H9 (cell line): ENCODE measurements at places on chromosomes 6 and 20. TPM values are rescaled to one million over a fixed set of nuclear protein-coding genes. Genes with fewer than 3 reads are reported as not detected.

DNA sequence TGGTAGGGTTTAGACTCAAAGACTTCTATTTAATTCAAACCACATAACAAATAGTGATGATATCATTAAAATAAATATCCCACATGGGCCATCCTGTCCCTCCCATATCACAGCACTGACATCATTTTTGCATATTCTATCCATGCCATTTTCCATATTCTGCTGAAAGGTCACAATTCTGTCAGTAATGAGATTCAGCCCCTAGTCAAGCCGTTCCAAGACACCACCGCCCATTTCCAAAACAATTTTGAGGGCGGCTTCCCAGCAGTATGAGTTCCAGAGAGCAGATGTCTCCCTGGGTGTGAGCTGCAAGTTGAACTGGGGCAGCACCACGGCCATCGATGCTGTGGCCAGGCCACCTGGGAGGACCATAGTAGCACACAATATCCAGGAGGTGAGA lies 65.1 kb upstream of the PLEKHG1 start:
- no peak for DNase-seq

- no peak for DNase-seq
Measured at GRCh38 chr20:40778894-40779496, 90.0 kb upstream of the MAFB start.

CDH26 gene
- total RNA-seq = 0.79 and 0.97 TPM in 2 replicates

GRCh38 chr20:62563561-62563960 lies 78.7 kb upstream of the SLCO4A1 start:
- no peak for DNase-seq

CST7 gene
- total RNA-seq = not detected in 2 replicates

DNA sequence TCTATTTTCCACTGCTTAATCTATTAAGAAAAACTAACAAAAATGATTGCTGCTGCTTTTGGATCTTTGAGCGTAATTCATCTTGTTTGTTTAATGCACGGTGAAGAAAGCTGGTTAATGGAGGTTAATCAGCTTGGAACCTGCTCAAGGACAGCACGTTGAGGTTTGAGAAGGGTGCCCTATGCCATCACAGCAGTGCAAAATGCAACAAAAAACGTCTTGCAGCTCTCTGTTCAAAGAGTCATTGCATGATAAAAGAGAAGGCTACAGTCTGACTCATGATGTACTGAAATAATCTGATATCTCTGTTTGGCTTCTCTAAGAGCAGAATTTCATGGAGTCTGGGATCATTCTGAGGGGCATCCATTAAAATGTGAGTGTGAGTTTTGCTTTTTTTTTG lies 80.6 kb upstream of the PREP start:
- no peak for DNase-seq

GRCh38 chr20:36506253-36506652 lies 35.1 kb upstream of the MYL9 start:
- DNase-seq = no peak

- peak; percentile 56 for DNase-seq
Measured at GRCh38 chr20:62792940-62793756, 3.1 kb upstream of the MRGBP start.

DNA sequence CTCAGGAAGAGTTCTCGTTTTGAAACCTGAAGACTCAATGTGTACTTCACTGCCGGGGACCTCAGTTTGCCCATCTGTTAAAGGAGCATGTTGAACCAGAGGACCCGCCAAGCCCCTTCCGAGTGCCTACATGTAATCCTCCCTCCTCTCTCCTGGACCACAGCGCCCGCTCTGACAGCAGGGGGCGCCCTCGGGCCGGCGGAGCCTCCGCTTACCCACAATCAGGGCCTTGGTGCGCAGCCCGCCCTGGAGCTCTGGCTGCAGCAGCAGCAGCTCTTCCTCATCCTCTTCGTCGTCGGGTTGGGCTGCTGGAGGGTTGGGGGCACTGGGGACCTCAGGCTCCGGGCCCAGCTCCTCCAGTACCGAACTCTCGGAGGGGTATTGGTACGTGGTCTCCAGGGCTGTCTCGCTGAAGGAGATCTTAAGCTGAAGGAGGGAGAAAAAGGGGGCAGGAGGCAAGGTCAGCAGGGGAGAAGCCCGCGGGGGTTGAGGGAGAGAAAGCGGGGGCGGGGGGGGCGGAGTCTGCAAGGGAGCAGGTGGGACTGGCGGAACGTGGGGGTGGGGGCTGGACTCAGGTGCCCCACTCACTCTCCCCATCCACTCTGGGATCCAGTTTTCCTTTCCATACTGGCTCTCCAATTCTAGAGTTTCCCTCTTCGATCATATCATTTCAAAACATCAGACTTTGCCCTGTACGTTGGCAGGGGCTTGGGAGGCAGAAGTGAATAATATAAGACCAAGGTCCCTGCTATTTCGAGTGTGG lies 6.3 kb upstream of the DHX16 start:
- peak; percentile 89 for DNase-seq

GRCh38 chr6:89295981-89296380 lies 19.1 kb downstream of the GABRR2 start:
- DNase-seq = no peak

DNA sequence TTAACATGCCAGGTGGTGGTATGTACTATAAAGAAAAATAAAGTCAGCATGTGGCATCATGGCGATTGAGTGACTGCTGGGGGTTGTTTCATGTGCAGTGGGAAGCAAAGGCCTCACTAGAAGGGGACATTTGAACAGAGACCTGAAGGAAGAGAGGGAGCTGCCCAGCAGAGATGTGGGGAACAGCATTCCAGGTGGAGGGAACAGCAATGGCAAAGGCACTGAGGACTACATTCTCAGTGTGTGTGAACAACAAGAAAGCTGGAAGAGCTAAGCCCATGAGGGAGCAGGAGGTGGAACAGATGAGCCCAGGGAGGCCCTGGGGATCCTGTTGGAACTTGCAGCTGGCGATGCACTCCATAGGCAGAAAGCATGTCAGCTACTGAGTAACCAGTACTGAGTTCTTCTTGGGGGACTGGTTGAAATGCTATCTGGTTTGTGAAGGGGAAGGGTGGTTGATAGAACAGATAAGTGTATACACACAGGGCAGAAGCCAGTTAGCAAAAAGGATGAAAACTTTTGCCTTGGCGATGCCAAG lies 29.2 kb downstream of the NOX3 start:
- DNase-seq = no peak

SLCO4A1 gene
- 8.4 and 9.4 TPM in 2 replicates for total RNA-seq

- DNase-seq = no peak
Measured at GRCh38 chr6:123007885-123008284, 11.8 kb downstream of the CLVS2 start.

- no peak for DNase-seq
Measured at GRCh38 chr6:105967917-105968602, 118.1 kb upstream of the PRDM1 start.

GRCh38 chr20:52993076-52993475 lies 20.9 kb downstream of the TSHZ2 start:
- no peak for DNase-seq

- peak; percentile 27 for DNase-seq
Measured at GRCh38 chr6:91786474-91787184, 1199.8 kb upstream of the MAP3K7 start.

SAMD5 gene
- total RNA-seq = 0.04 and 0.29 TPM in 2 replicates

DNA sequence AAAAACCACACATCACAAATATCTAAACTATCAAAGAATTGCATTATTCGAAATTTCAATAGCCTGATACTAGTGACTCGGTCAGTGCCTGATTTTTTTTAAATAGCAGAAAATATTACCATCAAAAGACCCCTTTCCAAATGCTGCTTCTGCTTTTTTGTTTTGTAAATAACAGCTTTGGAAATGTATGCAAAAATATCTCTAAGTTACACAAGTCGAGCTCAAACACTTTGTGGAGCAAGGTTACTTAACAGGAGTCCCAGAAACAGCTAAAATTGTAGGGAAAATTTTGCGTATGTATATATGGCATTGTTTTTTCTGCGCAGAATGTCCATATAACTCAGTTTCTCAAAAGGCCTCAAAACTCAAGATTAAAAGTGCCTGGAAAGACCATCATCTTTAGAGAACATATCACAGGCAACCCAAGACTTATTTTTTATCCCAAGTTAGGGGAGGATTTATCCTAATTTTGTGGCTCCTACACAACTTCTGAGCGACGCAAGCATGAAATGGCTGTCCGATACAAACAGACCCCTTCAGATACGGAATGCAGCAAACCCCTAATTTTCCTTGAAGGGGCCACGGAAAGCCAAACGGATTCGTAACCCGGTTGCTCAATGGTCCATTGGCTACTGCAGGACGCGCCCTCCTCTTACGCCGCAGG lies 1.3 kb downstream of the CEP85L start:
- no peak for DNase-seq

GPR6 gene
- total RNA-seq = 0.20 TPM in 1 of 2 replicates, not detected in the other

DNA sequence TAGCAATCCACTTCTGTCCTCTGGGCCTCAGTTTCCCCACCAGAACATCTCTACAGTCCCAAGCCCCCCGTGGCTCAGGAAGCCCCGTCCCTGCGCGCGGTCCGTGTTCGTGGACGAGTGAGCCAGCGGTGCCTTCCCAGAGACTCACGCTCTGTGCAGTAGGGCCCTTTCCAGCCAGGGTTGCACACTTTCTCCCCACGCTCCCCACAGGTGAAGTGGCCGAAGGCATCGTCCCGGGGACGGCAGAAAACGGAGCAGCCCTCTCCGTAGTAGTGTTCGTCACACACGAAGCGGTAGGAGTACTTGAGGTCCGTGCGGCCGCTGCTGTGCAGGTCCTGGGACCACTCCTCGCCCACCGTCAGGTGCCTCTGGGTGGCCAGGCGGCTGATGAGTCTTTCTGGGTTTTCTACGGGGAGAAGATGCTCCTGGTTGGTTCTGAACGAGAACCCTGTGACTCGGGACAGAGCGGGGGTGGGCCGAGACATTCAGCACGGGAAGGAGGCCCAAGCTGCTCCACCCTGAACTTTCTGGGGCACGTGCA lies 2.7 kb downstream of the DLL1 start:
- no peak for DNase-seq

GRCh38 chr6:144657691-144658090 lies 372.6 kb downstream of the UTRN start:
- peak; percentile 56 for DNase-seq

CAP2 gene
- 11.5 and 11.9 TPM in 2 replicates for total RNA-seq

- DNase-seq = no peak
Measured at GRCh38 chr20:40636486-40636885, 52.5 kb downstream of the MAFB start.

LKAAEAR1 gene
- total RNA-seq = 0.39 TPM in 1 of 2 replicates, not detected in the other

DNA sequence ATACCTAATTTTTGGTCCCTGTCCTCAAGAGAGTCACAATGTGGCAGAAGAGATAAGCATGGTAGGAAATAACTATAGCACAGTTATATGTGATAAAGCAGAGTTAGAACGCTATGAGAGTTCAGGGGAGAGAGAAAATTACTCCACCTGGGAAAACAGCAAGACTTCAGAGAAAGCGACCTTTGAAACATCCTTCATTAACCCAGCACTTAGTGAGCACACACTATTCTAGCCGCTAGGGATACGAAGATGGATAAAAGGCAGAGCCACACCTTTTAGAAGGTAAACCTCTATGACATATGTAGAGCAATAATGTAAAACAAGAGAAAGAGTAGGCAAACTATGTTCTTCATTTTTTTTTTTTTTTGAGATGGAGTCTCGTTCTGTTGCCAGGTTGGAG lies 264.3 kb downstream of the PTPRK start:
- DNase-seq = no peak

- DNase-seq = no peak
Measured at GRCh38 chr6:137680705-137681346, 186.2 kb upstream of the TNFAIP3 start.

DNA sequence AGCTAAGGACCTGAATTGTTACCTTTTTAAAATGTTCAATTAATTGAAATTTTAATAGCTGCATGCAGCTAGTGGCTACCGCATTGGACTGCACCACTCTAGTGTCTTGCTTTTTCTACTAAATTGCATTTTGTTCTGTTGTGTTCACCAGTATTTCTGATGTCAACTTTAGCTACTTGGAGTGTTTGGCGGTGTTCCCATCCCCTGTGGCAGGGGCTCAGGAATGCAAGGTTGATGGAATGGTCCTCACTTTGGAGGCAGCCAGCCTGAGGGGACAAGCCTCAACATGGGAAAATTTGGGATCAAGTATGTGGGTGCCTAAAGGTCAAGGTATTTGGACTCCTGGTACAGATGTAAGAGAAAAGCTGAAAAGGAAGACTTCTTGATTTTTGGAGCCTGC lies 230.1 kb upstream of the PRND start:
- no peak for DNase-seq

DNA sequence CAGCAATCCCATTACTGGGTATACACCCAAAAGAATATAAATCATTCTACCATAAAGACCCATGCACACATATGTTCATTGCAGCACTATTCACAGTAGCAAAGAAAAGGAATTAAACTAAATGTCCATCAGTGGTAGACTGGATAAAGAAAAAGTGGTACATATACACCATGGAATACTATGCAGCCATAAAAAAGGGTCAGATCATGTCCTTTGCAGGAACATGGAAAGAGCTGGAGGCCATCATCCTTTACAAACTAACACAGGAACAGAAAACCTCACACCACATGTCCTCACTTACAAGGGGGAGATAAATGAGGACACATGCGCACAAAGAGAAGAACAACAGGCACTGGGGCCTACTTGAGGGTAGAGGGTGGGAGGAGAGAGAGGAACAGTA lies 60.9 kb downstream of the DCDC2 start:
- no peak for DNase-seq

DNA sequence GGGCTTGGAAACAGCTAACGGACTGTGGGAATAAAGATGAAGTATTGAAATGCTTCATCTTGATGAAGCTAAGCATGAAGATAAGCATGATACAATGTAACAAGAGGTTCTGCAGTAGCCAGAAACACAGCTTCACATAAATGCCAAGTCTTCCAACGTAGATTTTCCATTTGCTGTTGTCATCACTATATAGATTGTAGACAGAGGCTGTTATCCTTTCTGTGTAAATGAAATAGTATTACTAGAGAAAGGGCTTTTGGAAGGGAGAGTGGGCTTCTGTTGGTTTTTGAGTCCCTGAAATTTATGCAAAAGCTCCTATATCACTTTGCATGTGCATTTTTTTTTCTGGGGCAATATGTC lies 649.0 kb downstream of the RNF144B start:
- no peak for DNase-seq

- DNase-seq = no peak
Measured at GRCh38 chr6:128889870-128890269, 6.9 kb downstream of the LAMA2 start.

DNA sequence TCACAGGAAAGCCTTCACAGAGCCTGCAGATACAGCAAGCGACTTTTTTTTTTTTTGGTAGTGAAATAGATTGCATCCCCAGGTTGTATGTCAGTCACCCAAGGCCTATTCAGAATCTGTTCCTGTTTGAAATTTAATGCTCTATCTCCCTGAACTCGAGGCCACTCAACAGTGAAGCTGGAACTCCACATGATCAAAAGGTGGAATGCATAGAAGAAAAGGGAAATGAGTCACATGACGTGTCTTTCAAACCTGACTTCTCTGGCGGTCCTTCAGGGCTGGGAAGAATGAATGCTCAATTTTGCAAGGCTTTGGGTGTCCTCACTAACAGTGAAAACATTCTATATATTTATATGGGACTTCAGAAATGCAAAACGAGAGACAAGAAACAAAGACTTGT lies 88.4 kb upstream of the B3GAT2 start:
- DNase-seq = no peak

GRCh38 chr20:1338096-1338495 lies 9.2 kb upstream of the SDCBP2 start:
- DNase-seq = peak; percentile 12

SLC26A8 gene
- 0.09 and 0.55 TPM in 2 replicates for total RNA-seq
